ENCODE measurements at places on chromosomes 16 and 17.

DNA sequence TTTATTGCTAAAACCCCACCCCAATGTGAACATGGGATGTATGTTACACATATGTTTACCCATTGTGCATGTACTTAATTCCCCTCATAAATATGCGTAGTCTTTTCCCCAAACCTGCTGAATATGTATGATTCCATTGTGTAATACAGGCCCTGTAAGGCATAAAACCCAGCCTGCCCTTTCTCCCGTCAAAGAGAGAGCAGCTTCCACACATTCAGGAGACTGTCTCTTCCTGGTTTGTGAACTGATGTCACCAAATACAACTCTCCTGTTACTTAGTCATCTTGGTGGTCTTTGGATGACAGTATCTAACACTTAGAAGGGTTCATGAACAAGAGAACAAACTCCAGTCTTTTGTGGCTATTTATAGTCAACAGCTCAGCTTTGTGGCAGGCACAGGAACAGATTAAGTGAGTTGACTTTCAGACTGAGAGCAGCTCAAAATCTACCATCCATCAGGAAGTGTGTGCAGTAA, 24.7 kb upstream of the TMC7 start:
- DNase-seq = no peak

- no peak for DNase-seq
These were observed 212.7 kb downstream of the CPPED1 start for GRCh38 chr16:12590963-12591362.

DNA sequence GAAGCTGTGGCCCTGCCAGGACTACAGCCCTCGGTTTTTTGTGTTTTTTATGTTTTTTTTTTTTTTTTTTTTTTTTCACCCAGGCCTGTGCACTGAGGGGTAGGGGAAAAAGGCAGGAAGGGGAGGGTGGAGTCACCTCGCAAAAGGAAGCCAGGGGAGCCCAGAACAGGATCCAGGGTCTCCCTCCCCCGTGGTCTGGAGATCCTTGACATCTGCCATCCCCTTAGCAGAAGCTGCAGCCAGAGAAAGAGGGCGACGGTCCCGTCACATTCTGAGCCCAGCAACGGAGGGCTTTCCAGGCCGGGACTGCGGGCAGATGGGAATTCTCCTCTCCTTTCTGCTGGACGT, 29.1 kb upstream of the PHOSPHO1 start:
- DNase-seq = no peak

- no peak for DNase-seq
These were observed 12.3 kb upstream of the MEIOB start for GRCh38 chr16:1884155-1884760.

GRCh38 chr17:80287806-80288567, 27.3 kb downstream of the RNF213 start:
- peak; percentile 20 for DNase-seq

DNA sequence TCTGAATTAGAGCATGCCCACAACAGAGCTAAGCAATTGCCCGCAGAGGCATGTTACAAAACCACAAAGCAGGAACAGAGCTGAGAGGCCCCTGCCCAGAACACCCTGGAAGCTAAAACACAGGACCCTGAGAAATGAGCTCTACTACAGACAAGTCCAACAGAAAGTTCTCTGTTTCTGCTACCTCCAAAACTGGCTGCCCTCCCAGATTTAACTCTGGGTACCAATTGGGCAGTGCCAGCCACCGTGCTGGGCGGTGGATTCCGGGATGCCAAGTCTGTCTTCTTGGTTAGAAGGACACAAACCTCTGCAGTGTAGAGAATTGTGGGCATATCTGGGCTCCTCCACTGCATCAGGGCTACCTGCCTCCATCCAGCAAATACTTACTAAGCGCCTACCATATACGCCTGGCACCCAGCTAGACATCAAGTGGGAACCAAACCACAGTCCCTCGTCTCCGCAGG, 1.0 kb downstream of the CMTM4 start:
- DNase-seq = no peak

- DNase-seq = no peak
These were observed 21.3 kb downstream of the ZNF423 start for GRCh38 chr16:49834531-49835151.

- DNase-seq = peak; percentile 36
These were observed 4.7 kb upstream of the KRTAP3-1 start for GRCh38 chr17:41013606-41014005.

DNA sequence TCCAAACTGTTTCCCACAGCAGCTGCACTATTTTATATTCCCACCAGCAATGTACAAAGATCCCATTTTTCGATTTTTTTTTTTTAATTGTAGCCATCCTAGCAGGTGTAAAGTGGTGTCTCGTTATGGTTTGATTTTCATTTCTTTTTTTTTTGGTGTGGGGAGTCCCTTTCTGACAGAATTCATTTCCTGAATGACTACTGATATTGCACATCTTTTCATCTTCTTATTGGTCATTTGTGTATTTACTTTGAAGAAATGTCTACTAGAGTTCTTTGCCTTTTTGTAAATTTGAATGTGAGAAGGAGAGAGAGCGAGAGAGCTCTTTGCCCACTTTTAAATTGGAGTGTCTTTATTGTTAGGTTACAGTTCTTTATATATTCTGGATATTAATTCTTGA, 14.0 kb downstream of the CYB5B start:
- DNase-seq = no peak
